ENCODE measurements at places on chromosomes 16 and 17.

DNA sequence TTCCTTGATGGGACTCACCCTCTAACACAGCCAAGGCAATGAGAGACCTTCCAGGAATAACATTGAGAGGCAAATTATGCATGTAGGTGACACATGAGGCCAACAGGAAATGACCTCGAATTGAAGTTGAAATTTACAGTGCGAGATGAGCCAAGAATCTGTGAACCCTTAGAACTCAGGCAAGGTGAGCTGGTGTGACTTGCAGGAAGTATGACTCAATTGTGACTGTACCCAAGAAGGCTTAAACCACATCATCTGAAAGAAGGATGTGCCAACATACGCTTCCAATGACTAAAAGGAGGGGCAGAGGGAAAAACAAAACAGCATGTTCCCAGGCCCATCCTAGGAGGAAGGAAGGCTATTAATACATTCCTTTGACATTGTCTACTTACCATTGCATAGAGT is 44.8 kb downstream of the PITPNC1 start:
- peak; percentile 94 for DNase-seq

GRCh38 chr16:9048302-9048700 is 43.1 kb upstream of the HAPSTR1 start:
- no peak for DNase-seq

- peak; percentile 62 for DNase-seq
These were observed 4.8 kb upstream of the MT2A start for GRCh38 chr16:56603589-56603988.

- DNase-seq: no peak
These were observed 58.3 kb upstream of the AKTIP start for GRCh38 chr16:53561101-53561888.

GRCh38 chr16:55000595-55000994 is 69.9 kb downstream of the IRX5 start:
- DNase-seq: no peak

- no peak for DNase-seq
These were observed 209.9 kb downstream of the ZFHX3 start for GRCh38 chr16:72837846-72838585.

DNA sequence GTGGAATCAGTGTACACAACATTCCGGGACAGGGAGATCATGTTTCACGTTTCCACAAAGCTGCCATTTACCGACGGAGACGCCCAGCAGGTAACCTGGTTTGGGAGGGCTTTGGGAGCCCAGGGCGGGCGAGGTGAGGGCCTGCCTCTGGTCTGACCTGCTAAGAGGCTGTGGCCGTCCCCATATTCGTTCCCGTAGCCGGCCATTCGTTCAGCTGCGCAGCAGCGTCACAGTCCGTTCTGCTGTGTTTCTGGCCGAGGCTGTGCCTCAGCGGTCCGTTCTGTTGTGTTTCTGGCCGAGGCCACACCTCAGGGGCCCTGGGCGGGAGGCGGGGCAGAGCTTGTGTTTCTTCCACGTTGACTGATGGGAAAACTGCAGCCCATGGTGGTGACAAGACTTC is 68.0 kb downstream of the OR1D5 start:
- no peak for DNase-seq

DNA sequence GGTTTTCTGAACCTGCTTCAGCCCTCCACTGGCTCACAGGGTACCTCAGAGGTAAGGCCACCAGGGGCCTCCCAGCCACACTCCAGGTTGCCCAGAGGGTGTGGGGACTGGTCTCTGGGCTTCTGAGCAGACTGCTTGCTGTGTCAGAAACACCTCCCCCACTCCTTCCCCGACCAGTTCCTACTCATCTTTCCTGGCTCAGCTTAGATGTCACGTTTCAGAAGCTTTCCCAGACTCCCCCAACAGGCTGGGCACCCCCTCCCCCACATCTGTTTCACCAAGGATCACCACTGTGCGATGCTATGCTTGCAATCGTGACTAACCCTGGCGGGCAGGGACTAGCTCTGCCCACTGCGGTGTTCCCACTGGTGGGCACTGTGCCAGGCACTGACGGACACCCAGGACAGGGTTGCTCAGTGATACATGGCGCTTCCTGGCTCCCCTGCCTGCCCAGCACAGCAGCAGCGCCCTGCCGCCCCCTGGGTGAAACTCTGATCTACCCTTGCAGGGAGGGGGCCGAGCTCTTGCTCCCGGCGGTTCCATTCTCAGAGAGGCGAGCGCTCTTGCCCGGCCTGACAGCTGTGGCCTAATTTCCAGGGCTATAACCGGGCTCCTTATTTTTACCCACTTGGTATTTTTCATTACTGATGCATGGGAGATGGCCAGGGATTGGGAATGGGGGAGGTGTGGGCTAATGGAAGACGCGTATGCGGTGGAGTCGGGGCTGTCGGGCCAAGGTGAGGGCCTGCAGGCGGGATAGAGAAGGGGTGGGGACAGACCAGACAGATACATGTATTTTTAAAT is 29.4 kb upstream of the MTSS2 start:
- no peak for DNase-seq

GRCh38 chr17:81941484-81942166 is 4.5 kb upstream of the PYCR1 start:
- no peak for DNase-seq

- DNase-seq: no peak
These were observed 137.0 kb downstream of the MSI2 start for GRCh38 chr17:57393368-57393767.

GRCh38 chr16:72061564-72061963 is 1.5 kb upstream of the HPR start:
- DNase-seq: no peak

DNA sequence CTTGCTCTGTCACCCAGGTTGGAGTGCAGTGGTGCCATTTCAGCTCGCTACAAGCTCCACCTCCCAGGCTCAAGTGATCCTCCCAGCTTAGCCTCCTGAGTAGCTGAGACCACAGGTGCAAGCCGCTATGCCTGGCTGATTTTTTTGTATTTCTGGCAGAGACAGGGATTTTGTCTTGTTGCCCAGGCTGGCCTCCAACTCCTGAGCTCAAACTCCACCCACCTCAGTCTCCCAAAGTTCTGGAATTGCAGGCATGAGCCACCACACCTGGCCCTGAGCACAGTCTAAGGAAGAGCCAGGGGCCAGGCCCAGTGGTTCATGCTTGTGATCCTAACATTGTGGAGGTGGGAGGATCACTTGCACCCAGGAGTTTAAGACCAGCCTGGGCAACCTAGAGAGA is 21.8 kb upstream of the BCO1 start:
- DNase-seq: no peak

GRCh38 chr17:81315129-81315884 is 20.2 kb upstream of the SLC38A10 start:
- DNase-seq: no peak

GRCh38 chr16:81693041-81693743 is 85.9 kb upstream of the PLCG2 start:
- no peak for DNase-seq

GRCh38 chr17:46842835-46843234 is 8.5 kb upstream of the WNT9B start:
- no peak for DNase-seq
